ENCODE measurements at places on chromosomes 11 and 22.

- DNase-seq: no peak
Measured at GRCh38 chr11:20839231-20839630, 169.8 kb downstream of the NELL1 start.

- DNase-seq: no peak
Measured at GRCh38 chr11:117378976-117379865, 51.6 kb downstream of the CEP164 start.

GRCh38 chr11:70716986-70717775 is 318.9 kb downstream of the CTTN start:
- DNase-seq: no peak

GRCh38 chr22:20607157-20607907 is 99.9 kb downstream of the MED15 start:
- DNase-seq: no peak

DNA sequence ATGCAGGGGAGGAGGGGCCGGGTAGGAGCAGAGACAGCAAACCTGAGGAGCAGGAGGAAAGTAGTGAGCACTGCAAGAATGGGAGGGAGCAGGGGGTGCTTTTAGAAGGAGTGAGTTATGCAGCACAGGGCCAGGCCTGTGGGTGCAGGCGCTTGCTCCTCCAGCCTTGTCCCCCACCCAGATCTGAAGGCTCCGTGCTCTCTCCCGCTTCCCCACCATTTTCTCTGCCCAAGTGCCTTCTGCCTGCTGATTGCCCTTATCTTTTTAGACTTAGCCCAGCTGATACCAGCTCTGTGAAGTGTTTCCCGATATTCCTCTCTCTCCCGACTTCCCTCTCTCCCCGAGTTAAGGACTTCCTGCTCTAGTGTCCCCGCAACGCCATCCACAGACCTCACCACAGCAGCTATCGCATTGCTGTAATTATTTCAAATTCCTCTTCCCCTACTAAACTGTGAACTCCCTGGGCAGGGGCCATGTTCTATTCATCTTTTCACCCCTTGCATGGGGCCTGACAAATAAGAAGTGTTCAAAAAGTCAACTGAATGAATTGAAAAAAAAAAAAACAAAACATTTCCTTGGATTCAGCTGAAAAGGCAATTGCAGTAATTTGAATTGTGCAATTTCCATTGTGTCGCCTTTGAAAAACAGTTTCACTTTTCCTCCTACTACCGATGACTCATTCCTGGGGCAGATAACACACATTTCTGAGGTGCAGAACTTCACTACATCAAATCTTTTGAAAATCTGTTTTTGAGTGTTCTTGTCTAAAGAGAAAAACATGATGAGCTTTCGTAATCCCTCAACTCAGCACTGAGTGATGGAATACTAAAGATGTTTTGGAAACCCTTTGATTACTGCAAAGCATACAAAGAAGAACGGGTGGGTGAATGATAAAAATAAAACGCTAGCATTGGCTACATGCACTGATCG is 69.7 kb upstream of the BMAL1 start:
- DNase-seq: no peak

DNA sequence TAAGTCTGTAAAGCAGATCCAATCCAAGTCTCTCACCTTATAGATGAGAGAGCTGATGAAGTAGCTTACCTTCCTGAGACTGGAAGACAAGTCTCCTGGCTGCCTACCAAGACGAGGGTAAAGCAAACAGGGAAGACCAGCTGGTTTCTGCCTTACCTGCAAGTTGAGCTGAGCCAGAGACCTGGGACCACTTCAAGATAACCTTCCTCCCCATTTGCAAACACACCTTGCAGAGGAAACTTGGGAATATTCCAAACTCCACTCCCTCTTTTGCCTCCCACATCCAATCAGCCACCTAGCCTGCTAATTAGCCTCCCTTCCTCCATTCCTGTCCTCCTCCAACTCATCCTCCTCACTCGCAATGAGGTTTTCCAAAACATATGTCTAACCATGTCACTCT is 23.4 kb upstream of the ROBO3 start:
- no peak for DNase-seq

DNA sequence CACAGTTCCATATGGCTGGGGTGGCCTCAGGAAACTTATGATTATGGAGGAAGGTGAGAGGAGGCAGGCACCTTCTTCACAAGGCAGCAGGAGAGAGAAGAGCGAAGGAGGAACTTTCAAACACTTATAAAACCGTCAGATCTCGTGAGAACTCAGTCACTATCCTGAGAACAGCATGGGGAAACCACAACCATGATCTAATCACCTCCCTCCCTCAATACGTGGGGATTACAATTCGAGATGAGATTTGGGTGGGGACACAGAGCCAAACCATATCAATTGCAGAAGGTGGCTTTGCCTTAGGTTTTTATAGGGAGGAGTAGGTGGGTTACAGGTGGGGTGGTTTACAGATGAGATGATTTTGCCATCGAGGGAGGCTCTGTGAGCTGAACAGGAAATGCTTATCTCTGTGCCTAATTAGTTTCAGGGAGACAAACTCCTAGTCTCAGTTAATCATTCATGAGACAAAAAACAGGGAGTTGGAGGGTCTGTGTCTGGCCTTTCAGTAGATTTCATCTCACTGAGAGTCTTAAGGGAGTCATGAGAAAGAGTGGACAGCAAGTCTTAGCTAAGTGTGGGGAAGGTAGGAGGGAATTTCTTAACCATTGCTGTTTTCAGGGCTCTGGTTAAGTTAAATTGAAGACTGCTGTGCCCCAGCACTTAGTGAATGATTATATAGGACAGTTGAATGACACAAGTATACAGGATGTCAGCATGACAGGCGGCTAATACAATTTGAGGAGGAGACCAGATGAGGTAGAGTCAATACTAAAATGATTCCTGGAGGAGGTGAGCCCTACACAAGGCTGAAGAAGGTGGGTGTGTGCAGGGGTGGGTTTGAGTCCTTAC is 47.7 kb downstream of the CWC15 start:
- no peak for DNase-seq

DNA sequence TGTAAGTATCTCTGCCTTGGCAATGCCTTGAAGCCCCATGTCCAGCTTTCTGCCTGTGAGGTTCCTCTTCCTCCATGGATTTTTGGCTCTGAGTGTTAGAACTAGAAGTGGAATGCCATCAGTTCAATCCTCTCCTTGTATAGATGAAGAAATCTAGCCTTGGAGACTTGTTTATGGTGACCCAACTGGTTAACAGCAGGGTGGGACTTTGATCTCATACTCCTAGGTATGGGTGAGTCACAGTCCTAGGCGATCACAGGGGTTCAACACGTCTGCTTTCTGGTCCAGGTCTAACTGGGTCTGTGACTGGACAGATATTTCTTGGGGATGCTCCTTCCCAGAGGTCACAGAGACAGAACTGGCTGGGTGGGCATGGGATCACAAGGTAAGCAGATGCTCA is 9.2 kb upstream of the MTFP1 start:
- no peak for DNase-seq

DNA sequence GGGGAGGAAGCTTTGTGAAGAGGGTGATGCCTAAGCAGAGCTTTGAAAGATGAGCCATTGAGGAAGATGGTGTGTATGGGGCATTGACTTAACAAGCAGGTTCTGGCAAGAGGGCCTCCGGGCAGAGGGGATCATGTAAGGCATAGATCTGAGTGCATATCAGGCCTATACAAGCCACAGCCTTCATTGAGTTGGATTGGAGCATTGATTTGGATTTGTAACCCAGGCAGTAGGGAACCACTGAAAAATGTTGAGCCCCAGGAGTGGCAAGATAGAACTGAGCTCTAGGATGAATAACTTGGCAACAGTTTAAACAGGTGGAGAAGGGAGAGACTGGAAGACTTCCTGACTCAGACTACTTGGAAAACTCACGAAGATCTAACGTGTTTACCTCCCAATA is 21.4 kb downstream of the PANX1 start:
- no peak for DNase-seq

- DNase-seq: no peak
Measured at GRCh38 chr11:61762798-61763197, 10.4 kb downstream of the MYRF start.

DNA sequence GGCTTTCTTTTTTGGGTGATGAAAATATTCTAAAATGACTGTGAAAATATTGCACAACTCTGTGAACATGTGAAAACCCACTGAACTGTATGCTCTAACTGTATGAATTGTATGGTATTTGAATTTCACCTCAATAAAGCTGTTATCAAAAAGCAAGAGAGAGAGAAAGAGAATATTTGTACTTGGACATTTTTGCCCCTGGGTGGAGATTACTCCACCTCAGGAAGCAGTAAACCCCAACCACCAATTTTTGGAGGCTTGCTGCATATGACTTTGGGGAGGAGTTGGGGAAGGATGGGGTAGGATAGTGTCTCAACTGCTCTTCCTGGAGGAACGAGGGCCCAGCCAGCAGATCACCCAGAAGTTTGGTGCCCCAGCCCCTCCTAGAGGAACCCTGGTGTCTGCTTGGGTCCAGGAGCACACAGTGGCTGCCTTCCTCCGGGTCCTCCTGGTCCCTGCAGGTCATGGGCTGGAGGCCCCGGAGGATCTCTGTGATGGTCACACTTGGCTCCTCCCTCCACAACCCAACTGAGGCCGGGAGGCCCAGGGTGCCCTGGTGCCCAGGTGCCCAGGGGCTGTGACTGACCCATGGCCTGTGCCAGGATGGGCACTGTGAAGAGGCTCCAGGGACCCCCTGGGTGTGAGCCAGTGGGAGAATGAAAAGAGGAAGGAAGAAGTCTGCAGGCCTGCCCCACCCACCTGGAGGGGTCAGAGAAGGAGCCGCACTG is 15.3 kb upstream of the PICK1 start:
- no peak for DNase-seq

DNA sequence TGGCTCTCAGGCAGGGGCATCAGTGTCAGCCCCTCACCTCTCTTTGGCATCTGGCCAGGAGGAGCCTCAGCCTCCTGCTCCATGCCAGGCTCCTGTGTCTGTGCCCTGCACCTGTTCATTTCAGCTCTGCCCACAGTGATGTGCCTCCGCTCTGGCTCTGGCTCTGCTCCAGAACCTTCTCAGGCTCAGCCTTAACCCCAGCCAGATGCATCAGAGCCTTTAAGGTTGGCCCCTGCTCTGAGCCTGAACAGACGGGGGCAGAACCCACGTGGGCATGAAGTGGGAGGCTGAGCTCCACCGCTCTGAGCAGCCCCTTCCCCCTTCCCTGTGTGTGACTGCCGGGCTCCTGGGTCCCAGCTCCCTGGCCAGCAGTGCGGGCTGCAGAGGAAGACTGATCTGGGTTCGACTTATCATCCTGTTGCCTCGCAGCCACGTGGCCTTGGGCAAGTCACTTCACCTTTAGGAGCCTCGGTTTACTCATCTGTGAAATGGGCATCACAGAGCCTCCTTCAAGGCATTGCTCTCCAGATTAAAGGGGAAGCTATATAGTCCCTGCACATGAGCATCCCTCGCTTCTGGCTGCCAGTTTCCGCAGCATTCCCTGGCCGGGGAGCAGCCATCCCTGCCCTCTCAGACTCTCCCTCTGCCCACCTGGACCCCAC is 44.7 kb upstream of the RTL6 start:
- no peak for DNase-seq

- no peak for DNase-seq
Measured at GRCh38 chr22:28116219-28116673, 197.2 kb upstream of the PITPNB start.

GRCh38 chr11:2792381-2793250 is 92.8 kb upstream of the KCNQ1OT1 start:
- DNase-seq: no peak

GRCh38 chr11:19793326-19793725 is 80.7 kb downstream of the NAV2 start:
- no peak for DNase-seq

DNA sequence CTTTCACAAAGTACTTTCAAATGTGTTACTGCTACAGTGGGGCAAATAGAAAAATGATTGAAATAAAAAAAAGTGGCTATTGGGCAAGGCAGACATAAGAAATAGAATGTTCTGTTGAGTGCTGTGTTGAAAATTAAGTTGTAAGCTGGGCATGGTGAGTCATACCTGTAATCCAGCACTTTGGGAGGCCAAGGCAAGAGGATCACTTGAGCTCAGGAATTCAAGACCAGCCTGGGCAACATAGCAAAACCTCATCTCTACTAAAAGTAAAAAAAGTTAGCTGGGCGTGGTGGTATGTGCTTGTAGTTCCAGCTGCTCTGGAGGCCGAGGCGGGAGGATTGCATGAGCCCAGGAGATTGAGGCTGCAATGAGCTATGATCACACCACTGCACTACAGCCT is 26.9 kb upstream of the LDHA start:
- DNase-seq: no peak

DNA sequence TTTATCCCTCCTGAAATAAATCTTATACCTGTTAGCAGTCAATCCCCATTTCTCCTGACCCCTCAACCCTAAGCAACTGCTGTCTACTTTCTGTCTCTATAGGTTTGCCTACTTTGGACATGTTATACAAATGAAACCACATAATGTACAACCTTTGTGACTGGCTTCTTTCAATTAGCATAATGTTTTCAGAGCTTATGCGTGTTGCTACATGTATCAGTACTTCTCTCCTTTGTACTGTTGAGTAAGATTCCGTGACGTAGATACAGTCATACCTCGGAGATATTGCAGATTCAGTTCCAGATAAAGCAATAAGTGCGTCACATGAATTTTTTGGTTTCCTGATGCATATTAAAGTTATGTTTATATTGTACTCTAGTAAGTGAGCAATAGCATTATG is 127.3 kb downstream of the MORC2 start:
- DNase-seq: no peak

- no peak for DNase-seq
Measured at GRCh38 chr11:10697323-10697620, 3.7 kb upstream of the IRAG1 start.

DNA sequence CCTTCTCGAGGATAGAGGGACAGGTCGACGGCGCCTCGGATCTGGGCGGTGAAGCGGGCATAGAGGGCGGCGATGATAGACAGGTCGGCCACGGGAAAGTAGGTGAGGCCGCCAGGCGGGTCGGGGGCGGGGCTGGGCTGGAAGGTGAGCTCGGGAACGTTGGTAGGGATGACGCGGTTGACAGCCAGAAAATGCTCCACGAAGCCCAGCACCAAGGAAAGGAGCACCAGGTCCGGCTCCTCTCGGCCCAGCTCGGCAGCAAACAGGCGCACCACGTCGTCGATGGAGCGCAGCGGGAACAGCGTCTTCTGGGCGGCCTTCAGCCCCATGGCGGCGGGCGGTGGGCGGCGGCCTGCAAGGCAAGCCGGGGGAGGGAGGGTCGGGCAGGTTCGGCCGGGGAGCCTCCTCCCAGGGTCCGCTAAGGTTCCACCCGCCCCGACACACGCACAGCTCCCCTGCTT is 540 bp downstream of the MEN1 start:
- DNase-seq: peak; percentile 38

DNA sequence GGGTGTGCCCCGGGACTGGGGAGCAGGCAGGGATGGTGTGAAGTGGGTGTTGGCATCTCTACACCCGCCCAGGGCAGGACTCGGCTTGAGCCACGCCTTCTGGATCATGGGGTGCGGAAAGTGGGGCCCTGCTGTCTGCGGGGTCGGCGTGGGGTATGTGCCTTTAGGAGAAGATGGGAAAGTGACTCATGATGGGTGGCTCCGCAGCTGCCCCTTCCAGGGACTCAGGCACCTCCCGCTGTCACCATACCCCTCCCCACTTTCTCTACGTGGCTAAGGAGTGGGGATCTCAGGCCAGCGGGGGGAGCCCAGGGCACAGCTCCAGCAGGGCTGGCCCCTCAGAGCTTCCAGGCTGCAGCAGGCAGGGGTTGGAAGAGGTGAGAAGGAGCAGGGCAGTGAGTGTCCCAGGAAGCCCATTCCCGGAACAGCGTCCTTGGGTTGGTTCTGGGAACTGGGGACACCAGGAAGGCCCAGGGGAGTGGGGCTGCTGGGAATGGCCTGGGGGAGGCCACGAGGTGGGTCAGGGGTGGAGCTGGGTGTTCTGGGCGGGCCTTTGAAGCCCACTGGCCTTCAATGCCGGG is 102.9 kb upstream of the FGF3 start:
- DNase-seq: no peak

GRCh38 chr11:85740481-85741400 is 54.7 kb upstream of the CCDC89 start:
- peak; percentile 61 for DNase-seq
